NCI-H187 (cell line): ENCODE measurements at places on chromosomes 13 and 19.
A peak's percentile ranks its signal among the peaks of the same experiment; 100 is the strongest.

DNA sequence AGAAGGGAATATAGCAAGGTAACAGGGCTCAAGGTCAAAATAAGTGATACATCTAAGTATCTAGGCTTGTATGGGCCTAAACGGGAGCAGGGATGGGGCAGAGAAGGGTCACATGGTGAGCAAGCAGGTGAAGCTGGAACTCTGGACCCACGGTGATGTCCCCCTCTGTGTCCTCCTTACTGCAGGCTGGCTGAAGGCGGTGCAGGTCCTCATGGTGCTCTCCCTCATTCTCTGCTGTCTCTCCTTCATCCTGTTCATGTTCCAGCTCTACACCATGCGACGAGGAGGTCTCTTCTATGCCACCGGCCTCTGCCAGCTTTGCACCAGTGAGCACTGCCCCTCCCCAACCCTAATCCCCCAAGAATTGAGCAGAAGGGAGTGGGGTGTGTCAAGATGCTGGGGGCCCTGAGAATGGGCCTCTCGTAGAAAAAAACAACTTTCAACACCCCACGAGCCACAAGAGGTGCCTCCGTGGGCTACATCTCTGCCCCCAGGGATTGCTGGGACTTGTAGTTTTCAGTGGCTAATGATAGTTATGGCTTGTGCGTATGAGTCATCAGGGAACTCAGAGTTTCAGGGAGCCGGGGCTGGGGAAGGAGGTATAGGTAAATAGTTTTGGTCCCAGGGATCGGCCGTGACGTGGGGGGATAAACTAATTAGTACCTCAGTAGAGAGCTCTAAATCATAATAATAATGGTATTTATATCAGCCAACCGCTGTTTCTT lies 4.0 kb downstream of the EMP3 start:
- no peak for DNase-seq

GRCh38 chr13:113883921-113884804 lies 20.3 kb upstream of the GAS6 start:
- DNase-seq, result no peak

DNA sequence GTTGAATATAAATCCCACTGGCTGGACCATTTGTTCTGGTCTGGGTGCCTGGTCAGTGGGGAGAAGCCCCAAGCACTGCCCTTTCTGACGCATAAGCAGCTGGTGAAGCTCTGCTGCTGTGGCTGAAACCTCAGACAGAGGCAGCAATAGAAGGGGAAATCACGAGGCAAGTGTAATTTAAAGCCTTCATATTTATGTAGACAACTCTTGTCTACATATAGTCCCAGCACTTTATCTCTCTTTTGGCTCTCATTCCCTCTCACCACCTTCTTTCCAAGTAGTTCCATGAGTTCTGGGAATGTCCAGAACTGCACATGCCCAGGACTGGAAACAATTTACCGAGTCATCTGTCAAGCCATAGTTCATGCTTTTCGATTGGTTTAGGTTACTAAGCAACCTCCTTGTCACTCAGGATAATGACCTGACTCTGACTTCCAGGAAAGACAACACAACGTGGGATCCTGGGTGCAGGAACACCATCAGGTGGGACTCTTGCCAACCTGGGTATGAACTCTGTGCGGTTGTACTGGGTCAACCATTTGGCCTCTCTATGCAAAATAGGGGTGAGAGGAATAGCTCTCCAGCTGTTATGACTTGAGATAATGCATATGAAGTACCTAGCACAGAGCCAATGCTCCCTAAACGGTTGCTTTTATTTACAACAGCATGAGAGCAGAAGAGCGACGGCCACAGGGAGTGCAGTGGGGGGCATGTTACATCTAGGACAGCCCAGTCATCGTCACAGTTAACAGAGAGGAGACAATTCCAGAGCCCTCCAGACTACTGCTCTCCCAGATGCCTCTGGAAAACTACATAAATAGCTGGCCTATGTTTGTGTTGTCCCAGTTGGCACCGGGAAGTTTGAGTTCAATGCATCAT lies 321.9 kb downstream of the FOXO1 start:
- no peak for DNase-seq

DNA sequence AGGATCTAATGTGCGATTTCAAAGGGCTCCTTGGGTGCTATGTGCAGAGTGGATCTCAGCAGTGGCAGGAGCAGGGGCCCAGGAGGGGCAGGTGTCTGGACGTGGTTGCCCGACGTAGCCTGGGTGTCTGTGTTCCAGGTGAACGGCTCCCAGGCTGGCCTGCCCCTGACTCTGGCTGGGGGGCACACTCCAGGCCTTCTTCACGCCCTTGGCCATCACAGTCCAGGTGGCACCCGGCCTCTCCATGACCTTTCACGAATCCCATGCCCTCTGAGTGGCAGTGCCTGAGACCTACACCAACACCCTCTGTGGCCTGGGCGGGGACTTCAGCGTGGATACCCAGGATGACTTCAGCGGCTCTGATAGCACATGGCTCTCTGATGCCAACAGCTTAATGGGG lies 11.3 kb upstream of the FXYD3 start:
- no peak for DNase-seq

DNA sequence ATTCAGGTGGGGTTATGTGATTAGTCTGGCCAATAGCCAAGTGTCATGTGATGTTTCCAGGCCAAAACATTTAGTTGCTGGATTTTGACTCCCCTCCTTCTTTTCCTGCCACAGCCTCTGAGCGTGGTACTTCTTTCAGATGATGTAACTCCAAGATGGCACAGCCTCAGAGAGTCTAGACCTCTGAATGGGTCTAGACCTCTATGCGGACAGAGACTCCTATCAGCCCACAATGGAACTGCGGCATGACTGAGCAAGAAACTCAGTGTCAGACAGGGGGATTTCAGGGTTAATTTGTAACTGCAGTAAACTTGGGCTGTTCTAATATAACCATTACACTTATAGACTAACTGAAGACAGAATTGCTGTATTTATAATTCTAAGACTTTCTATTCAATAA lies 42.6 kb upstream of the ZDHHC20 start:
- DNase-seq, result no peak

GRCh38 chr19:54207983-54208783 lies 7.5 kb downstream of the RPS9 start:
- DNase-seq, result no peak

- DNase-seq, result no peak
Measured at GRCh38 chr13:68749796-68750195, 1357.8 kb upstream of the ATXN8OS start.

GRCh38 chr13:37479916-37480315 lies 118.7 kb downstream of the POSTN start:
- no peak for DNase-seq

GRCh38 chr13:21884965-21885567 lies 214.2 kb downstream of the FGF9 start:
- no peak for DNase-seq

DNA sequence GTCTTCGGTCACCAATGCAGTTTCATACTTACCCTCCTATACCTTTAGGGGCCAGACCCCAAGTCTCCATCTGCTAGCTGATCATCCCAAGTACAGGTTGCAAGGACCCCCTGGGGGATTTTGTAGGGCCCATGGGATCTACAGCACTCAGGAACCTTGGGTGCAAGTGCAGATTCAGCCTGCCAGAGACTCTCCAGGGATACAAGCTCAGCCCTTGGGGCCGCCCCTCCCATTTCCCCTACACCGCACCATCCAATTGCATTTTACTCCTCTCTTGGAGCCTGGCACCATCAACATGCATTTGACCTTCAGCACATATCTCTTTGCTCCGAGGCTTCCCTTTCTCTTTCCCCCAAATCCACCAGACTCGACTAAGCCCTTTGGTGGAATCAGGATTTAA lies 154.7 kb upstream of the ZNF536 start:
- no peak for DNase-seq

DNA sequence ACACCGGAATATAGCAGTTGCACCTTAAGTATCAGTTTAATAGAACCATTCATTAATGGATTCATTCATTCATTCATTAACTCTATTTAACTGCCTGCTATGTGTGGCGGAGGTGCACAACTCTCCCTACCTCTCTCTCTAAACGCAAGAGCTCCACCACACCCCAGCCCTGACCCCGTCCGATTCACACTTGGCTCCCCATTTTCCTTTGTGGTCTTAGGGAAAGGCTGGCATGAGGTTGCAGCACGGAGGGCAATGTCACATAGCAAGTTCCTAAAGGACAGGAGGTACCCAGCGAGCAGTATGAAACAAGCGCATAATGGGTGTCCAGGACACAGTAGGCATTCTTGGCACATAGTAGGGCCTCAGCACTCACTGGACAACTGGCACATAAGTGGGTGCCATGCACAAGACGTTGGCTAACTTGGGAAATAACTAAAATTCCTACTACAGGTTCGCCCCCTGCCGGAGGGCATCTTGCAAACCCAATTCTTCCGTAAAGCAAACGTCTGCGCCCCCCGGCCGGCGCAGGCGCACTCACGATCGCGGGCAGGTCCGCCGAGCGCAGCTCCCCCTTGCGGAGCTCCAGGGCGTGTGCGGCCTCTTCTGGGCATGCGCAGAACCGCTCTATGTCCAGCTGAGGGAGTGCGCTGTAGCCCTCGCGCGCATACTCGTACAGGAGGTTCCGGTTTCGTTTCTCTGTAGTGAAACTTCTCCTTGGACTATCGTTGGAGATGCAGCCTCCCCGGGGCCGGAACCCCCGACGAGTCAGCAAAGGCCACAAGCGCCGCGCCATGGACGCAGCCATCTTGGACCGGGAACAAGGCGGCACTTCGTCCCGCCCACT lies at the start of gene SARS2:
Gene SARS2, minus strand, starts transcription at position 835 of the 847 bp plus-strand sequence. Its CDS starts 27 bp downstream, at position 808.
- DNase-seq, result peak; percentile 91

GRCh38 chr13:76703621-76704288 lies 182.4 kb downstream of the KCTD12 start:
- no peak for DNase-seq

GRCh38 chr19:16788479-16788878 lies 40.7 kb upstream of the SIN3B start:
- no peak for DNase-seq

DNA sequence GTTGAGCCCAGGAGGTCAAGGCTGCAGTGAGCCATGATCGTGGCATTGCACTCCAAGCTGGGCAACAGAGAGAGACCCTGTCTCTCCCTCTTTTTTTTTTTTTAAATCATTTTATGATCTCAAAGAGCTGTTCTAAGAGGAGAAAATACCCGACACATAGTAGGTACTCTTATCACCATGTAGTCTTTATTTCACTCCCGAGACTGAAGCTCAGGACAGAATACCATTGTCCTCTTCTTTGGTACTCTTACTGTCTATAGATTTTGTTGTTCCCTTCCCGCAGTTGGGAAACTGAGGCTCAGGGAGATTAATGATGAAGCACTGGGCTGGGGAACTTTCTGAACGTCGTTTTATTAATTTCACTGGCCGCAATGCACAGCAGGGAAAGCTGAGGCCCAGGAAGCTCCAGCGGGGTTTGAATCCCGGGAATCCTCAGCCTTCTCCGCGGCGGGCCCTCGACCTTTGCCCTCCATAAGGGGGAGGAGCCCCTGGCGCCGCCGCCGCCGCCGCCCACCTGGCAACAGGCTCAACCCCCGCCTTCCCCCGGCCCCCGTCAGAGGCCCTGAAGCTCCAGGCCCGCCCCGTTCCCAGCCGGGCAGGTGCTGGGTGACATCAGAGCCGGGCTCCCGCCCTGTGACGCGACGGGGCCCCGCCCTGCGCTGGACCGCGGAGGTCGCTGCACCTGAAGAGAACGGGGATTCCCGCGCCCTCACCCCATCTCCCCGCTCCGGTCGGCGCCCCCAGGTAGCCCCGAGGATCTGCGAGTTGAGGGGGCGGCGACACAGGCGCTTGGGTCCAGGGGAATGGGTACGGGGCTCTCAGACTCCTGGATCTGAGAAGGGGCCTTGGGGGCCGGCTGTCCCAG lies 1.6 kb downstream of the MYH14 start:
- DNase-seq, result peak; percentile 58

DNA sequence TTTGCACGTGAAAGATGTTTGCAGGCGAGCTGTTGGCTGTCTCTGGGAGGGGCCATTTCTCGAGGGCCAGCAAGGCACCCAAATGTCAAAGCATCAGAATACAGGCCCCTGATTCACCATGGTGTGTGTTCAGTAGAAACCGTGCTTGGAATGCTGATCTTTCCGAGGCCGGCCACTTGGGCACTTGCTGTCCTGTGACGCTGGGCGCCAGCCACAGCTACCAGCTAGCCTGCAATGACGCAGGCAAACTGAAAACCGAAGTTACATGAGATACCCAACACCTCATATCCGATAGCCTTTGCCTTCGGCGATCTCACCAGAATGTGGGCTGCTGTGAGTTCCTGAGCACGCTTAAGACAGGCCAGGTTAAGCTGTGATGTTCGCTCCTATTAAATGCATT lies 12.0 kb downstream of the THOP1 start:
- DNase-seq, result no peak
